Renal cortex interstitium (tissue), 15 donors: ENCODE measurements at places on chromosomes 2 and 18.

- no peak for DNase-seq
Measured at GRCh38 chr2:158714420-158714819, 80.7 kb upstream of the DAPL1 start.

- no peak for DNase-seq
Measured at GRCh38 chr2:31729442-31730092, 148.8 kb upstream of the SRD5A2 start.

DNA sequence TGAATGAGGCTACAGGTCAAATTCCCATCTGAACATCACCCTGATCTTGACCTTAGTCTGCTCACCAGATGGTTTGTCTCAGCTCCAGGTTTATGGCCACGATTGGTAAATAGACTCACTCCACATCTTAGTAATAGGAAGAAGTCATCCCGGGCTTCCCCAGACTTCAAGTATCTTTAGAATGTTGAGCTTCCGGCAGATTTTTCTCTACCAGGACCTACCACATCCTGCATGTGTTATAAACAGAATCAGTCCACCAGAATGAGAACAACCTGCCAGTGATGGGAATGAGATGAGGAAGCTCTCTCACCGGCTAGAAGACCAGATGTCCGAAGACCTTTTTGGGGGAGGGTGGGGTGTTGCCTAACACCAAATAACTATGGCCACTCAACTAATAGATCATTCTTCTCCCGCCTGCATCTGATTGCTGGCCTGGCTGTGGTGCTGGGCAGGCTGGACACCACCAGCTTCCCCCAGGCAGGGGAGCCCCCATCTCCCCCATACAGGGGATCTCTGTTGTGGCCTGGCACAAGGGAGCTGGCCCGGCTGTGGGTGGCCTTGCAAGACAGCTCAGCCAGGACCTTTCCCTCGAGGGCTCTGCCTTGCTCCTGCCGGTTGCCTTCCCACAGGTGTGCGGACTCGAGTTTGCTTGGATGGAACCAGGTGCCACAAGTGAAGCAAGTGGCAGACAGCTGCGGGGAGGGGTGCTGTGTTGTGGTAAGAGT is 88.5 kb downstream of the SH3RF3 start:
- no peak for DNase-seq

- DNase-seq, result no peak
Measured at GRCh38 chr2:146677280-146677679, 1167.5 kb upstream of the ACVR2A start.

DNA sequence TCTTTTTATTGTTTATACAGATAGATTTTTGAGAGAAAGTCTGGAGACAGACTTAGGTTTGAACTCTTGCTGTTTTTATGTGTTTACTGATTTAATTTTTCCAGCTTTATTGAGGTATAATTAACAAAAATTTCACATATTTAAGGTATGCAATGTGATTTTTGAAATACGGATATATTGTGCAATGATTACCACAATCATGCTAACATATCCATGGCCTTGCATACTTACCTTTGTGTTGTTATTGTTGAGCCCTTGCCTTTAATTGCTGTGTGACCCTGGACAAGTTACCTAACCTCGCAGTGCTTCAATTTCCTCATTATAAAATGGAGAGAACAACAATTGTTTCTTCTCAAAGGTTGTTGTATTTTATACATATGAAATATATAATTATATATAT is 13.9 kb upstream of the RBMS1 start:
- no peak for DNase-seq

GRCh38 chr2:171531836-171532450 is 9.7 kb downstream of the CYBRD1 start:
- no peak for DNase-seq

- no peak for DNase-seq
Measured at GRCh38 chr18:3358310-3358709, 91.7 kb upstream of the TGIF1 start.

GRCh38 chr2:108612153-108612513 is 77.9 kb downstream of the LIMS1 start:
- peak; percentile 49 for DNase-seq

- DNase-seq, result no peak
Measured at GRCh38 chr2:12549641-12550040, 167.1 kb upstream of the TRIB2 start.

DNA sequence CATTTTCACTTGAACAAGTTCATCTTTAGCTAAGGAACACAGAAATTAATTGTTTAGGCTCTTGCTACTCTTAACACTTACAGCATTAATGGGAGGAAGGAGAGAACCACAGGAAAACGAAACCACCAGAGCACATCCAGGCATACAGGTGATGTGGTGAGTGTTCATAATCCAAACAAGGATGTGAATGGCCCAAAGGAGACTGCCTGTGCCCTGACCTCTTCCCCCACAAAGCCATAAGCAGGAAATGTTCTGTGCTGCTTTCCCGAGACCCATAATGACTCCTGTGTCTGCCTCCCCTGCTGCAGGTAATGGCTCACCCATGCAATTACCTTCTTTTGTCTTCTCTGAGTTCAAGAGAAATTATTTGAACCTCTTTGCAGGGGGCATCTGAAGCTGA is 295.9 kb upstream of the LINC00305 start:
- DNase-seq, result no peak

- DNase-seq, result no peak
Measured at GRCh38 chr2:7121851-7122250, 204.6 kb downstream of the RNF144A start.

GRCh38 chr2:84686783-84687476 is 170.6 kb downstream of the DNAH6 start:
- DNase-seq, result no peak

DNA sequence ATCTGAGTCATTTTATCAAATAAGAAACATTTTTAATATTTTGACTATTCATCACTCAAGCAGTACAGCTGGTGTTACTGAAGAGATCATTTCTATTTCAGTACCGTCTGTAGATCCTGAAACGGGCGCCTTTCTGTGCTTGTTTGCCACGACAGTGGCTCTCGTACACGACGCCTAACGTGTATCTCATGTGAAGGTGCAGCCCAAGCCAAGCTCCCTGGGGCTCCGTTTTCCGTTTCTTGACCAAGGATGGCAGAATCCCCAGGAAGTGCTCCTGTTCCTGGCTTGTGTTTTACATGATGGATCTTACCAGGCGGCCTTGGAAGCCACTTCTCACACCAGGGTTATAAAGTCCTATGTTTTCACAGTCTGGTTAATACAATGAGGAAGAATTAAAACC is 320.6 kb downstream of the GBX2 start:
- no peak for DNase-seq

- DNase-seq, result no peak
Measured at GRCh38 chr2:18927525-18928232, 338.3 kb upstream of the NT5C1B start.

DNA sequence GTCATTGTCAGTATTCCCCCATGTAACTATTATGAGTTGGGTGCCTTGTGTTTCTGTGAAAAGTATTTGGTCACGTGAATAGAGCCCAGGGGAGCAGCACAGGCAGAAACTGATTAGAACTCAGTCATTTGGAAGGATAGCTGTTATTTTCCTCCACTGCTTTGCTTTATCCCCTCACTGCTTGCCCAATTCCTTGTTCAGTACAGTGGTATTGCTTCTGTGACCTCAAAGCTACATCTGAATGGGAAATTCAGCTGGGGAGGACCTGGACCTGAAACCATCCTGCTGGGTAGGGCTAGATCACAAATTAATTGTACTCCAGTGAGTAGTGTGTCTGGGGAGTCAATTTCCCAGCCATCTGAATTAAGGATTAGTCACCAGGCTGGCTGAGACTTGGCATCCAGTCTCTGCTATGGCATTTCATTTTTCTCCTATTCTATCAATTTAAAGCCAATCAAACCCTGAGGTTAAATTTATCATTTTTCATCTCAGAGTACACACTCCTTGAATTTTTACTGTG is 1231.6 kb upstream of the GYPC start:
- DNase-seq, result no peak

DNA sequence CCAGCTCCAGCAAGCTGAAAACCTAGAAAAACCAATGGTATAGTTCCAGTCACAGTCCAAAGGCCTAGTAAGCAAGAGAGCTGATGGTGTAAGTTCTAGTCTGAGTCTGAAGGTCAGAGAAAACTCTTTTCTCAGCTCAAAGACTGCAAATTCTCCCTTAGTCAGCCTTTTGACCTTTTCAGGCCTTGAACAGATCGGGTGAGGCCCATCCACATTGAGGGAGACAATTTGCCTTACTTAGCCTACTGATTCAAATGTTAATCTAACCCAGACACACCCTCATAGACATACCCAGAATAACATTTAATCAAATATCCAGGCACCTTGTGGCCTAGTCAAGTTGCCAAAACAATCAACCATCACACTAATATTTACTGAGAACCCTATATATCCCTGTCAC is 110.8 kb upstream of the KCNJ3 start:
- DNase-seq, result no peak

GRCh38 chr18:45930963-45931362 is 36.2 kb downstream of the EPG5 start:
- no peak for DNase-seq

GRCh38 chr18:13605901-13606300 is 120.5 kb downstream of the FAM210A start:
- DNase-seq, result no peak

GRCh38 chr2:241226723-241227572 is 38.5 kb downstream of the ANO7 start:
- no peak for DNase-seq

DNA sequence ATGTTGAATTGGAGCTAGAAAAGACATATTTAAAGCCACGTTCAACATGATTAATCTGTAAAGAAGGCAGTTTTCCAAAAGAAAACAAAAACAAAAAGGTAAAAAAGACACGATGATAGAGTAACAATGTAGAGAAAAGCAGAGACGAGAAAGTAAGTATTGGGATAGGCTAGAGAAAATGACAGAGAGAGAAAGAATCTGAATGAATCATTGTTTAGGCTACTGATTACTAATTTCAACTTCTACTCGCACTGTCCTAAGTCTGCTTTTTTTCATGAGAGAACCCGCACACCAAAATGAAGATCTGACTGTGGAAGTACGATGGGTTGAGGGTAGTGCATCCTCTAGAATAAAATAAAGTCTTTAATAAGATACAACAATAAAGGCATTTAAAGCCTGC is 1599.2 kb upstream of the TMEFF2 start:
- no peak for DNase-seq

GRCh38 chr2:241999184-241999583 is 129.7 kb downstream of the RTP5 start:
- DNase-seq, result no peak

- no peak for DNase-seq
Measured at GRCh38 chr18:31723639-31723989, 37.1 kb downstream of the SLC25A52 start.

- DNase-seq, result no peak
Measured at GRCh38 chr2:174012347-174013314, 47.5 kb upstream of the SP3 start.

DNA sequence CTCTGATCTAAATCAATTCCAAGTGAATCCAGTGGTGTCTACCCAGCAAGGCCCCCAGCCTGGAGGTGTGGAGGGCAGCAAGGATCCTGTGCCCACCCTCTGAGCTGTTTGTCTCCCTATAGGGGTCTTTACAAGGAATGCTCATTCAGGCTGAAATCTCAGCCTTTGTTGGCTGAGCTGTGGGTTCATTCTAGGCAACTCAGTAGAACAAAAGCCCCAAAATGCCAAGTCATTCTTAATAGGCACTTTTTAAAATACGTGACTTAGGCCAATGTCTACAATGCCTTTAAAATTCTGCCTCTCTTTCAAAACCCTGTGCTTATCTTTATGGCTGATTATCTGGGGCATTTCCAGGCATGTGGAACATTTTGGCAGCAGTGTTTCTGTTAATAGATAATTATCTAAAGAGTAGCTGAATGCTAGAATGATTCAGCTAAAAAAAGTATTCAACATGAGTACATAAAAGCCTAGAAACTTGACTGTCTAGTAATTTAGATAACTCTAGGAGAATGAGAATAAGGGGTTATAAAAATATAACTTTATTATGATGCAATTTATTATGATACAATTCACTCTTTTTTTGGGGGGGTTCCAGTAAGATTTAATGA is 7.4 kb downstream of the UGT1A6 start:
- no peak for DNase-seq

- no peak for DNase-seq
Measured at GRCh38 chr2:176745543-176746200, 466.9 kb upstream of the HNRNPA3 start.

- DNase-seq, result no peak
Measured at GRCh38 chr18:11047156-11047555, 102.2 kb downstream of the PIEZO2 start.

DNA sequence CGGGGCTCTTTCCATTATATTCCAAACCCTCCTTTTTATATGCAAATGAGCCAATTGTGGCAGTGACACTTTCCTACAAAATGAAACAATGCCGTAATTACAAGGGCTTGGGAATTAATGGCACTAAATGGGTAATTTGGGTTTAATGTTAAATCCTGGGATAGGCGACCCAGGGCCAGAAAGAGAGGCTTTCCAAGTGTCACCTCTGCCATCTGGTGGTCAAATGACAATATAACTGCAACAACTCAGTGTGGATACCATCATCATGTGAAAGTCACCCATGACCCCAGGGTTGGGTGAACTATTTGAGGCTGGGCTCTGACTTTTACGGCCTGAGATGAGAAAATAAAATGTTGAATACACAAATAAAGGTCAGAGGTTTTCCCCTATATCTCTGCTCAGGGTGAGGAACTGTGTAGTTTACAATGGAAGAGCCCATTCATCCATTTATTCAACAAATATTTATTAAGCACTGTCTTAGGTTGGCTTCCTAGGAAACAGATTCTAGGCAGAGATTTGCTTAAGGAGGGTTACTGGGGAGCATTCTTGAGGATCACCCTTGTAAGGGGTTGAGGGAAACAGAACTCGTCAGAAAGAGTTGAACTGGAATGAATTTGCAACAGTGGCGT is 13.6 kb upstream of the THADA start:
- DNase-seq, result peak; percentile 53

- no peak for DNase-seq
Measured at GRCh38 chr18:36533446-36534153, 236.1 kb downstream of the FHOD3 start.

- DNase-seq, result peak; percentile 66
Measured at GRCh38 chr2:191676790-191677645, 918 bp upstream of the NABP1 start.

- DNase-seq, result no peak
Measured at GRCh38 chr18:36903215-36903928, 74.4 kb downstream of the KIAA1328 start.

GRCh38 chr2:33395655-33396249 is 80.7 kb upstream of the RASGRP3 start:
- DNase-seq, result no peak

DNA sequence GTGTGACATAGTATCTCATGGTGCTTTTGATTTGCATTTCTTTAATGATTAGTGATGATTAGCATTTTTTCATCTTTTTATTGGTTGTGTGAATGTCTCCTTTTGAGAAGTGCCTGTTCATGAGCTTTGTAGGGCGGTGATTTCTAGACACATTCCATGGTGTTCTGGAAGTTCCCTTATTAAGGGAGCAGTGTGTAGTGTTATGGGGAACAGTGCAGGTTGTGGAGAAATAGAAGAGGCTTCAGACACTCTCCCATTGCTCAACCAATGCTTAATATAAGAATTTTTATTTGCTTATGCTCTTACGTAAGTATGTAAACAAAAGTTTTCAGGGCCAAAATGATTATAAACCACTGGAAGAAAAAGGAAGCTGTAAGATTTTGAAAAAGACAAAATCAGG is 34.7 kb downstream of the MMADHC start:
- DNase-seq, result no peak
